ENCODE measurements at places on chromosomes 5 and 9. TPM values are rescaled to one million over a fixed set of nuclear protein-coding genes. Genes with fewer than 3 reads are reported as not detected.

- no peak overlapping the region for H3K27ac ChIP-seq
- peak; percentile 59 for DNase-seq
- H3K27me3 ChIP-seq: 0 out of 2 replicates have a peak, but pooled peaks cover 11% of the 10 kb centered on the region
- no peaks in the 10 kb centered on the region for H3K4me1 ChIP-seq
Observed at GRCh38 chr9:76810377-76810957, 46.2 kb downstream of the PCA3 start.

DNA sequence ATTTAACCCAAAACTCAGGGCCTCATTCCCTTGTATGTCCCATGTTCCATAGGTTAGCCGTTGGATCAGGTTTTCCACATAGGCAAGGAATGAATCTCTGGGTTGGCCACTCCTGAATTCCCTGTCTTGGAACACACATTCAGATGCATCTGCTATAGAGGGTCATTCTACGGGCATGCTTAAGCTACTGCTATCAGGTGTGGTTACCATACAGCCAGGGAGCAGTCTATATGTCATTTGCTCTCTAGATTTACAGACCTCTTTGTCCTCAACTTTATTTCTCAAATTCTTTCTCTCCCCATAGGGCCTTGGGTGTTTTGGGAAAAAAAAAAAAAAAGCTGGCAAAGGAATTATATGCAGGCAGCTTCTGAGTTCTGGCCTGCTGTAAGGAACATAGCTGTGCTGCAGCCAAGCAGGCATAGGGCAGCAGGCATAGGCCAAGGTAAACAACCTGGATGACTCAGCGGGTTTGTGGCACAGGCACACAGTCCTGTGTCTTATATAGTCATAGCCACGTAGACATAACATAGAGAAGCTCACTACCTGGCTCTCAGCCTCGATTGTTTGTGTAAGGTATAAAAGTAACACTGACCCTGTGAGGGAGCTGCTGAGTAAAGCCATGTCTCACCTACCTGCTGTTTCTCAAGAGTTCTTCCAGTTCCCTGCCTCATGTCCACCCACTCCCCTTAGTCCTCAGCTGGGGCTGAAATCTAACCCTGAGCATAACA is 141.5 kb downstream of the OSTF1 start:
- H3K4me1 ChIP-seq: peaks cover 17% of the 10 kb centered on the region
- no peaks in the 10 kb centered on the region for H3K36me3 ChIP-seq

- H3K36me3 ChIP-seq: no peaks in the 10 kb centered on the region
- no peak for DNase-seq
- H3K27me3 ChIP-seq: no peaks in the 10 kb centered on the region
- H3K4me3 ChIP-seq: no peak overlapping the region
- no peaks in the 10 kb centered on the region for H3K4me1 ChIP-seq
Observed at GRCh38 chr5:7012057-7012456, 298.8 kb downstream of the TENT4A start.

- DNase-seq: no peak
- H3K36me3 ChIP-seq: no peaks in the 10 kb centered on the region
- no peaks in the 10 kb centered on the region for H3K4me1 ChIP-seq
- H3K27ac ChIP-seq: no peak overlapping the region
Observed at GRCh38 chr5:139157556-139157955, 40.6 kb downstream of the SIL1 start.

- H3K27me3 ChIP-seq: no peaks in the 10 kb centered on the region
- DNase-seq: no peak
- H3K36me3 ChIP-seq: 0 out of 2 replicates have a peak, but pooled peaks cover 2% of the 10 kb centered on the region
Observed at GRCh38 chr9:121317737-121318630, 50.0 kb downstream of the GSN start.

GRCh38 chr5:140075371-140075770 is 32.3 kb upstream of the NRG2 start:
- H3K27ac ChIP-seq: no peak overlapping the region
- no peak overlapping the region for H3K4me3 ChIP-seq
- DNase-seq: no peak
- H3K27me3 ChIP-seq: no peaks in the 10 kb centered on the region
- 0 out of 2 replicates have a peak, but pooled peaks cover 4% of the 10 kb centered on the region for H3K4me1 ChIP-seq

- no peak overlapping the region for H3K27ac ChIP-seq
- H3K36me3 ChIP-seq: no peaks in the 10 kb centered on the region
- H3K4me1 ChIP-seq: no peaks in the 10 kb centered on the region
- no peak overlapping the region for H3K4me3 ChIP-seq
Observed at GRCh38 chr9:95775191-95775590, 100.3 kb upstream of the ERCC6L2 start.

DNA sequence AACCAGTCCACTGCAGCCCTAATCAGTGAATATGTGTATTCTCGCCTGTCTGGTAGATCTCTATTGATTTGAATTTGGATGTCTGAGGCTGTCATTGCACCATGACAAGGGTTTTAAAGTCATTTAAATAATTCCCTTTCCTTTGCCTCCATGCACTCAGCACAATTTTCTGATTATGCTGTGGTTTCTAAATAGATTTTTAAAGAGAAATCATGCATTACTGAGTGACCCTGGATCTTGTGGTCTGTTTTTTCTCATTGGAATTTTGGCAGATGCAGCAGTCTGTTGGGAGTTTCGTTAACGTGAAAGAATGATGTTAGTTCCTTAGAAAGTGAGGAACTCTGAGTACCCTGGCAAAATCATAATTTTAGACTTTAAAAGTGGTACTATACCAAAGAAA is 396.0 kb downstream of the LRRC70 start:
- H3K36me3 ChIP-seq: no peaks in the 10 kb centered on the region
- no peaks in the 10 kb centered on the region for H3K4me1 ChIP-seq
- no peak overlapping the region for H3K27ac ChIP-seq
- H3K27me3 ChIP-seq: no peaks in the 10 kb centered on the region

GRCh38 chr5:38756068-38756467 is 89.7 kb upstream of the OSMR start:
- no peak for DNase-seq
- no peak overlapping the region for H3K4me3 ChIP-seq
- H3K27ac ChIP-seq: no peak overlapping the region
- no peaks in the 10 kb centered on the region for H3K36me3 ChIP-seq
- no peaks in the 10 kb centered on the region for H3K4me1 ChIP-seq
- no peaks in the 10 kb centered on the region for H3K27me3 ChIP-seq

DNA sequence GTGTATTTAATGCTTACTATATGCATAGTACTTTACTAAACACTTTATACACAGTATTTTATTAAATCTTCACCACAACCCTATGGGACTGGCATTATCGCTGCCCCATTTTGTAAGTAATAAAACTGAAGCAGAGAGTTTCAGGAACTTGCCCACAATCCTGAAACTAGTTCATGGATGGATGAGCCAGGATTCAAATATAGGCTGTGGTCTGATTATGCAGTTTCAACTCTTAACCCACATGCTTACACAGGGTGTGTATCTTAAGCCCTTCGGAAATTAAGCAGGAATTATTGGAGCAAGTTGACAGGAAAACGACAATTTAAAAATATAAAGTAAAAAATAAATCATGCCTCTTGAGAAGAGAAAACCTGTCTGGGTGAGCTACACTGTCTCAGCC is 109.0 kb downstream of the ATP10B start:
- DNase-seq: no peak
- H3K4me1 ChIP-seq: no peaks in the 10 kb centered on the region
- no peak overlapping the region for H3K27ac ChIP-seq
- no peak overlapping the region for H3K4me3 ChIP-seq
- no peaks in the 10 kb centered on the region for H3K27me3 ChIP-seq
- H3K36me3 ChIP-seq: no peaks in the 10 kb centered on the region

- no peaks in the 10 kb centered on the region for H3K4me1 ChIP-seq
- no peak overlapping the region for H3K27ac ChIP-seq
- no peak overlapping the region for H3K4me3 ChIP-seq
- no peaks in the 10 kb centered on the region for H3K36me3 ChIP-seq
Observed at GRCh38 chr5:173835661-173836060, 52.5 kb upstream of the CPEB4 start.

GRCh38 chr5:112087222-112087621 is 330.2 kb upstream of the NREP start:
- H3K36me3 ChIP-seq: no peaks in the 10 kb centered on the region
- no peak overlapping the region for H3K27ac ChIP-seq
- no peak for DNase-seq
- H3K4me3 ChIP-seq: no peak overlapping the region

DNA sequence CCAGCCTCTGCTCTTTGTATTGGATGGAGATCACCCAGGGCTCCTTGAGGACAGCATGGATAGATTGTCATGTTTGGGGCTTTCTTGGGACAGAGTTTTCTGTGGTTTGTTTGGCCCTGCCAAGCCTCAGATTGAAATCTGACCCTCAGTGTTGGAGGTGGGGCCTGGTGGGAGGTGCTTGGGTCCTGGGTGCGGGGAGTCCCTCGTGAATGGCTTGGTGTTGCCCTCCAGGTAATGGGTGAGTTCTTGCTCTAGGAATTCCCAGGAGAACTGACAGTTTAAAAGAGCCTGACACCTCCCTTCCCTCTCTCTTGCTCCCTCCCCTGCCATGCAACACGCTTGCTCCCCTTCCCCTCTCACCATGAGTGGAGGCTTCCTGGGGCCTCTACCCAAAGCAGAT is 48.6 kb upstream of the OLFM1 start:
- no peak overlapping the region for H3K27ac ChIP-seq
- H3K4me1 ChIP-seq: no peaks in the 10 kb centered on the region
- peaks cover 52% of the 10 kb centered on the region for H3K27me3 ChIP-seq
- no peaks in the 10 kb centered on the region for H3K36me3 ChIP-seq
- no peak overlapping the region for H3K4me3 ChIP-seq
- DNase-seq: no peak

- no peak for DNase-seq
- H3K4me1 ChIP-seq: no peaks in the 10 kb centered on the region
- no peaks in the 10 kb centered on the region for H3K36me3 ChIP-seq
- no peak overlapping the region for H3K4me3 ChIP-seq
Observed at GRCh38 chr9:93708289-93708986, 132.1 kb downstream of the PHF2 start.

DNA sequence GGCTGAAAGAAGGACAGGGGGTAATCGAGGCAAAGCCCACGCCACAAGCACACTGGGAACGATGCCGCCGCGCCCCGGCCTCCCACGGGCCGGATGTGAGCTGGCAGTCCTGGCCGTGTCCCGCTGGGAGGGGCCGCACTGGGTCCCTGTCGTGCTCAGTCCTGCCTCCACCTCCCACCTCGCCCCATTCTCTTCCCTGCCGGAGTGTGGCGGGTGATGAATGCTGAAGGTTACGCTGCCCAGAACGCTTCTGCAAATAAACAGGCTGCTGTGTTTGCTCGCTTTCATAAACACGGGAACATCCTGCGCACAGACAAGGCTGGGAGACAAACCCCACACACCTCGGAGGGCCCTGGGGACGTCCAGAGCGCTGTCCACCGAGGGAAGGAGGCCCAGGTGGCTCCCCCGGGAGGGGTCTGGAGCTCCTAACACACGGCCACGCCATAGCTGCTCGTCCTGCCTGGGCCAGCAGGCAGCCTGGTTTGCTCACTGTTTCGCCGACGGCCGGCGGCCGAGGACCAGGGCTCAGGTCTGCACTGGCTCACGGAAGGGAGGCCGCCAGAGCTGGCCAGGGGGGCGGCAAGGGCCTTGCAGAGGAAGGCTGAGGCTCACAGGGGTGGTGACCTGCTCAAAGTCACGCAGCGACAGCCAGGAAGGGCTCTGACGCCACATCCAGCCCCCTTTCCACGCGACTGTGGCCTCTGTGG is 2.3 kb downstream of the DNLZ start:
- no peaks in the 10 kb centered on the region for H3K27me3 ChIP-seq
- DNase-seq: no peak
- no peak overlapping the region for H3K27ac ChIP-seq
- peaks cover 16% of the 10 kb centered on the region for H3K4me1 ChIP-seq
- no peak overlapping the region for H3K4me3 ChIP-seq

DNA sequence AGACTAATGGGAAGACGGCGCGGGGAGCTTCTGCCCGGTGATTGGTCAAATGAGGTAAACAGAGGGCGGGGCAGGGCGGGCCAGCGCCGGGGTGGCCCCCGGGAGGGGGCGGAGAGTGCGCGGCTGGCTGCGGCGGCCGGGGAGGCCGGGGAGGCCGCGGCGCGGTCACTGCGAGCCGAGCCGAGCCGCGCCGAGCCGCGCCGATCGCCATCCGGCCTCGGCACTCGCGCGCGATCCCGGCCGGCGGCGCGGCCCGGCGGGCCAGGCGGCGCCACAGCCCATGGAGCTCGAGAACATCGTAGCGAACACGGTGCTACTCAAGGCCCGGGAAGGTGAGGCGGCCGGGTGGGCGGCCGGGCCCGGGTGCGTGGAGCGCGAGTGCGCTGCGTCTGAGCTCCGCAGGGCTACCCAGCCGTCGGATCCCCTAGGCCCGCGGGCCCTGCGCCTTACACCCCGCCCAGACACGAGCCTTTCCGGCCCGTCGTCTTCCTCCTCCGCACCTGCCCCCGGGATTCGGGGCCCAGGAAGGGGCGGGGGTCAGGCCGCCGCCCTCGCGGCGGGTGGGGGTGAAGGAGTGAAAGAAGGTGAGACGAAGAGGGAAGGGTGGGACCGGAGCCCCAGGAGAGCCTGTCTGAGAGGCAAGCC is at the start of gene GRK6:
TSS of gene GRK6 (plus strand) at position 111 of the 645 bp plus-strand sequence. CDS start at position 281, 170 bp downstream.
- 0 out of 2 replicates have a peak, but pooled peaks cover under 1% of the 10 kb centered on the region for H3K36me3 ChIP-seq
- DNase-seq: no peak
- peaks cover 15% of the 10 kb centered on the region for H3K4me1 ChIP-seq

- H3K36me3 ChIP-seq: no peaks in the 10 kb centered on the region
- DNase-seq: peak; percentile 53
- H3K27me3 ChIP-seq: no peaks in the 10 kb centered on the region
- H3K4me3 ChIP-seq: peak within 1 kb of the TSS; percentile 64
- peaks cover 8% of the 10 kb centered on the region for H3K4me1 ChIP-seq
Observed at GRCh38 chr5:151223447-151224264, at the start of gene CCDC69. CCDC69 (minus strand) TSS chr5:151224092; CDS start chr5:151223970, 122 bp downstream.

GRCh38 chr9:130555968-130556367 is 23.4 kb upstream of the FUBP3 start:
- H3K36me3 ChIP-seq: no peaks in the 10 kb centered on the region
- H3K27me3 ChIP-seq: no peaks in the 10 kb centered on the region
- H3K4me1 ChIP-seq: peaks cover 16% of the 10 kb centered on the region
- no peak for DNase-seq
- H3K4me3 ChIP-seq: no peak overlapping the region

GRCh38 chr5:71697967-71698366 is 21.1 kb upstream of the CARTPT start:
- H3K27ac ChIP-seq: no peak overlapping the region
- no peak overlapping the region for H3K4me3 ChIP-seq
- no peaks in the 10 kb centered on the region for H3K4me1 ChIP-seq
- no peak for DNase-seq

Gene GDF9
- total RNA-seq: 0.49 TPM

Gene INSYN2B
- not detected for total RNA-seq

Gene GAS1
- 0.07 TPM for total RNA-seq

Gene MARCOL
- not detected for total RNA-seq

Gene CDX1
- total RNA-seq: not detected

Gene RAPGEF1
- 43.0 TPM for total RNA-seq

Gene ST8SIA4
- not detected for total RNA-seq

All from HCT116 (cell line).